Activated T-cell treated with anti-CD3 and anti-CD28 coated beads, Interleukin-2, amount 50 U/mL, for 24 hours (primary cell): ENCODE measurements at places on chromosomes 1 and 21.

GRCh38 chr1:162985816-162986435 is 83.2 kb upstream of the RGS4 start:
- peaks cover 24% of the 10 kb centered on the region for H3K27me3 ChIP-seq
- H3K4me3 ChIP-seq, result no peak overlapping the region
- no peak for DNase-seq
- H3K36me3 ChIP-seq, result no peaks in the 10 kb centered on the region

DNA sequence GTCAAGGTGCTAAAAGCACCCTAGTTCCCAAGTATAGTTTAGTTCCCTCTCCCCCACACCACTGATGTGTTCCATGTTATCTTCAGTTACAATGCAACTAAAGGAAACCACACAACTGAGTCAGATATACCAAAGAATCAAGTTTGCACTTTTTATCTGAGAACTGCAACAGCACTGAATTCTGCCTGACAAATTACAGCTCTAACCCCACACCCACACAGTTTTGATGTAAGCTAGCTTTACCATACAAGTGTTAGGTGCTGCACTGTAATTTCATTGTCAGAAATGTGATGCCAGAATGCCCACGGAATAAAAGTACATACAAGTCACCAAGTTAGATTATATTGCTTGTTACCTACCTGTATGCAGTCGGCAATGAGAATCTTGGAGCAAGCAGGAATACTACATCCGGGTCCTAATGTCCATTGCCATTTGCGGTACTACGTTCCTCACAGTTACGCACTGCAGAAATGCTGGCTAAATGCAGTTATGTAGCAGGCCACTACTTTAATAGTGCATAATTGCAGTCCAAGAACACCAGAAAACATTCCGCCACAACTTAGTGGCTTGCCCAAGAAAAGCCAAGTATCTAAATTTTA is 12.1 kb downstream of the SFPQ start:
- peaks cover 100% of the 10 kb centered on the region for H3K36me3 ChIP-seq
- H3K4me1 ChIP-seq, result peaks cover 77% of the 10 kb centered on the region
- peak overlapping the region; percentile 94 for H3K27ac ChIP-seq
- H3K27me3 ChIP-seq, result no peaks in the 10 kb centered on the region

GRCh38 chr1:238409191-238409850 is 518.6 kb upstream of the ZP4 start:
- DNase-seq, result no peak
- H3K4me1 ChIP-seq, result no peaks in the 10 kb centered on the region
- H3K27ac ChIP-seq, result no peak overlapping the region
- H3K36me3 ChIP-seq, result no peaks in the 10 kb centered on the region

DNA sequence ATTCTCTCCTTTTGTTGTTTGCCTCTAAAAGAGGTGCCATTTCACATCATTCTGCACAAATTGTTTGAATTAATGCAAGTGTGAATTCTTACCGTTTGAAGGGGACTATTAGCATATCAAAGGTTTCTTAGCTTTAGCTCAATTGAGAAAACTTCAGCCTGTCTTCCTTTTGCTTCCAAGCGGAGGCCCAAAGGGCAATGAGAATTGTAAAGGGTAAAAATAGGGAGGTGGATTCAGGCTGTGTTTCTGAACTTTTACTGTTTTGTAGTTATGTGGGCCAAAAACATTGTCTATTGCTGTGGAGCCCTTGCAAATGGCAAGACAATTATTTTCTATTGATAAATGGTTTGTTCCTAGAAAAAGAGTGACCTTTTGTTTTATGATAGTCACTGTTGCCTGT is 3.6 kb downstream of the ADGRL2 start:
- H3K36me3 ChIP-seq, result no peaks in the 10 kb centered on the region
- H3K4me1 ChIP-seq, result peaks cover 5% of the 10 kb centered on the region
- DNase-seq, result no peak
- no peak overlapping the region for H3K27ac ChIP-seq
- no peak overlapping the region for H3K4me3 ChIP-seq

- H3K27me3 ChIP-seq, result no peaks in the 10 kb centered on the region
- no peaks in the 10 kb centered on the region for H3K36me3 ChIP-seq
- DNase-seq, result no peak
Observed at GRCh38 chr1:41712081-41712480, 206.6 kb downstream of the HIVEP3 start.

GRCh38 chr1:216900116-216900620 is 176.9 kb upstream of the ESRRG start:
- H3K27me3 ChIP-seq, result no peaks in the 10 kb centered on the region
- no peak overlapping the region for H3K4me3 ChIP-seq
- no peak for DNase-seq
- H3K27ac ChIP-seq, result no peak overlapping the region
- H3K4me1 ChIP-seq, result no peaks in the 10 kb centered on the region

- H3K27ac ChIP-seq, result no peak overlapping the region
- no peaks in the 10 kb centered on the region for H3K27me3 ChIP-seq
- H3K4me3 ChIP-seq, result no peak overlapping the region
- peaks cover 28% of the 10 kb centered on the region for H3K4me1 ChIP-seq
- no peak for DNase-seq
Observed at GRCh38 chr1:121459235-121459634, 274.5 kb downstream of the SRGAP2C start.

GRCh38 chr1:227234998-227235405 is 83.3 kb downstream of the CDC42BPA start:
- H3K27ac ChIP-seq, result no peak overlapping the region
- DNase-seq, result no peak
- no peak overlapping the region for H3K4me3 ChIP-seq
- H3K4me1 ChIP-seq, result no peaks in the 10 kb centered on the region
- H3K36me3 ChIP-seq, result no peaks in the 10 kb centered on the region

DNA sequence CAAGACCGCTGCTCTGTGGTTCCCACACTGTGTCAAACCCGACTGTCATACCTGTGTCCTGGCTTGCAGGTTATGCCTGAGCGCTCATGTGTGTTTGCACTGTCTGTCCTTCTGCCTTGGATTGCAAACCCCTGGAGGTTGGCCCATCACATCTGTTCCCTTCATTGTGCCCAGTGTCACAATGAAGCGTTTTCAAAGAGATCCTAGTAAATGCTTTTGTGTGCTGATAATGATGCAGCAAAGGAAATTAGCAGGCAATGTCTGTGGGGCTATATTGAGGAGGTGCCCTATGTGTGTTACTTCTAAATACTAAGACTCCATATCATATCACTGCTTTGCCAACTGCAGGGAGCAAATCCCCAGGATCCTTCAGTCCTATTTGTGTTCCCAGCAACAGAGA is 424.4 kb upstream of the NFIA start:
- no peaks in the 10 kb centered on the region for H3K36me3 ChIP-seq
- H3K27ac ChIP-seq, result no peak overlapping the region
- no peak overlapping the region for H3K4me3 ChIP-seq
- no peaks in the 10 kb centered on the region for H3K27me3 ChIP-seq

GRCh38 chr1:168303716-168304540 is 23.3 kb downstream of the TBX19 start:
- no peak for DNase-seq
- no peaks in the 10 kb centered on the region for H3K27me3 ChIP-seq
- no peak overlapping the region for H3K4me3 ChIP-seq

DNA sequence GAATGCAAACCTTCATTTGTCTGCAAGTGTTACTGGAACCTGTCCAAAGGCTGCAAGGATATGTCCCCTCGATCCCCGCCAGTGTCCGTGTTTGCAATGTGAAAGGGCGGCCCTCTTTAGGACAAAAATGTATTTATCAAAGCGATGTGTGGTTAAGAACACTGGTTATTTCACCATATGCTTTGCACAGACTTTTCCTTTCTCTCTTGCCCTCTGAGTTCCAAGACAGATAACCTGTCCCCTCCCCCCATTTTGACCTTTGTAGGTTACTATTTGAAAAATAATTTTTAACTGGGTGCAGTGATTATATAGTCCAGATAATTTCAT is 1.8 kb downstream of the CHRM3 start:
- H3K36me3 ChIP-seq, result no peaks in the 10 kb centered on the region
- no peak overlapping the region for H3K27ac ChIP-seq
- peaks cover 74% of the 10 kb centered on the region for H3K27me3 ChIP-seq
- peaks cover 26% of the 10 kb centered on the region for H3K4me1 ChIP-seq
- DNase-seq, result no peak

- no peaks in the 10 kb centered on the region for H3K4me1 ChIP-seq
- no peak for DNase-seq
- H3K27me3 ChIP-seq, result peaks cover 12% of the 10 kb centered on the region
- H3K4me3 ChIP-seq, result no peak overlapping the region
- H3K36me3 ChIP-seq, result no peaks in the 10 kb centered on the region
Observed at GRCh38 chr1:211183747-211184313, 49.9 kb upstream of the KCNH1 start.

DNA sequence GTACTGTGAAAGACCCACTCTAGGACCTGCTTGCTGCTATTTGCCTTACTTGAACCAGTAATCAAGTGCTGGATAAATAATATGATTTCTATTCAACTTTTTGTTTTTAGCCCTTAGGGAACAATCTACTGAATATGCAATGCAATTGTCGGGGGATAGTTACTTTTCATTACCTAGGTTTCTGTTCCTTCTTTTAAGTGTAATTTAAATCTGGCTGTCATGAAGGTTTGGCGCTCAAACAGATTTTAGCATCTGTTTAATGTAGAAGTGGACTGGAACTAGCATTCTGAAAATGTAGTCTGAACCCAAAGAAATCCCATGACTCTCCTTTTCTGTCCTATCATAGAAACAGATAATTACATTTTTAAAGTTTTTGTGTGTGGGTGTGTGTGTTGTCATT is 4.8 kb downstream of the MGST3 start:
- H3K4me1 ChIP-seq, result peaks cover 37% of the 10 kb centered on the region
- no peak overlapping the region for H3K27ac ChIP-seq
- no peak overlapping the region for H3K4me3 ChIP-seq
- no peaks in the 10 kb centered on the region for H3K27me3 ChIP-seq
- peaks cover 26% of the 10 kb centered on the region for H3K36me3 ChIP-seq
- DNase-seq, result no peak

DNA sequence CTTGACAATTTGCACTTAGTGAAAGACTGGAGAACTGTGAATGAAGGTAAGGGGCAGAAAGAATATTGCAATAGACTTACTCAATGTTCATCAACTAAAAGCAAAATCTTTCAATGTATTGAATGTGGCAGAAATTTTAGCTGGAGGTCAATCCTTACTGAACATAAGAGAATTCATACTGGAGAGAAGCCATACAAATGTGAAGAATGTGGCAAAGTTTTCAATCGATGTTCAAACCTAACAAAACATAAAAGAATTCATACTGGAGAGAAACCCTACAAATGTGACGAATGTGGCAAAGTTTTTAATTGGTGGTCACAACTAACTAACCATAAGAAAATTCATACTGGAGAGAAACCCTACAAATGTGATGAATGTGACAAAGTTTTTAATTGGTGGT is 80.7 kb downstream of the JMJD4 start:
- no peak for DNase-seq
- no peak overlapping the region for H3K4me3 ChIP-seq
- H3K27ac ChIP-seq, result no peak overlapping the region

GRCh38 chr1:14332158-14332557 is 266.3 kb upstream of the KAZN start:
- DNase-seq, result no peak
- H3K27me3 ChIP-seq, result peaks cover 5% of the 10 kb centered on the region
- no peak overlapping the region for H3K4me3 ChIP-seq
- H3K36me3 ChIP-seq, result no peaks in the 10 kb centered on the region

DNA sequence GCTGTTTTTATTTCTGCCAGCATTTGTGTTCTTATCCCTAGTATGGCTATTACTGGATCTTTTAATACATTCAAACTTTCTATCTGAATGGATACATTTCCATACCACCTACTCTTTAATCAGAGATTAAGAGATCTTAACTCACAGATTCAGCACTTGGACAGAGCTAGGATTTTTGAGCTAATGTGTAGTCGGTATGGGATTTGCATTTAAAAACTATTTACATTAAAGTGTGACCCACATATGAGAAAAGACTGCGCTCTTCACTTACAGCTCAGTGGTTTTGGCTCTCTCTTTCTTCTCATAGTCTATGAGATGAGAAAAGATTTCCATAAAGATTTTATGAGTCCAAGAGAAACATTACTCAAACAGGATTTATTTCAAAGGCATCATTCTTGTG is 16.4 kb downstream of the HMGB4 start:
- no peak for DNase-seq
- H3K4me1 ChIP-seq, result no peaks in the 10 kb centered on the region
- H3K27ac ChIP-seq, result no peak overlapping the region
- H3K4me3 ChIP-seq, result no peak overlapping the region

DNA sequence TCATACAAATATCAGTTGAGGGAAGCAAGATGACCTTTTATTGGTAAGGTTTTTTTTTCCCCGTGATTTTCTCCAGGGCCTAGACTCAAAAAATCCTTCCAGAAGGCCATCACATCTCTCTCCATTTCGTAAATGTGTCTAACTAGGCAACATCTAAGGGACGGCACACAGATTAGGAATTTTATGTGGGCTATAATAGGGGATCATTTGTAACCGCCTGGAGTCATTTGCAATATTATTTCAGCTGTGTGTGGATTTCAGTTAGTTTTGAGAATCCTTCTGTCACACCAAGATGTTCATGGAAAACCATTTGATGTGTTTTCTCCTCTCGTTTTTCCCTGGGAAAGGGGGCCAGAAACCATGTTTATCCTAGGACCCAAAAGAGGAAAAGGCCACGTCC is 63.1 kb downstream of the ATP5PO start:
- DNase-seq, result no peak
- H3K27ac ChIP-seq, result no peak overlapping the region
- no peaks in the 10 kb centered on the region for H3K27me3 ChIP-seq
- no peaks in the 10 kb centered on the region for H3K4me1 ChIP-seq
- no peaks in the 10 kb centered on the region for H3K36me3 ChIP-seq
- no peak overlapping the region for H3K4me3 ChIP-seq

- no peaks in the 10 kb centered on the region for H3K27me3 ChIP-seq
- H3K4me1 ChIP-seq, result peaks cover 17% of the 10 kb centered on the region
- H3K36me3 ChIP-seq, result peaks cover 85% of the 10 kb centered on the region
- DNase-seq, result no peak
- peak overlapping the region; percentile 57 for H3K27ac ChIP-seq
Observed at GRCh38 chr21:37136261-37136660, 63.2 kb downstream of the TTC3 start.

- H3K4me3 ChIP-seq, result no peak overlapping the region
- no peak for DNase-seq
- H3K36me3 ChIP-seq, result peaks cover 26% of the 10 kb centered on the region
- H3K27me3 ChIP-seq, result no peaks in the 10 kb centered on the region
- H3K4me1 ChIP-seq, result peaks cover 43% of the 10 kb centered on the region
- H3K27ac ChIP-seq, result no peak overlapping the region
Observed at GRCh38 chr1:25478633-25479032, 47.9 kb downstream of the MACO1 start.

GRCh38 chr21:39805983-39806382 is 61.0 kb downstream of the IGSF5 start:
- no peaks in the 10 kb centered on the region for H3K36me3 ChIP-seq
- no peaks in the 10 kb centered on the region for H3K4me1 ChIP-seq
- H3K27me3 ChIP-seq, result no peaks in the 10 kb centered on the region

- DNase-seq, result no peak
- no peak overlapping the region for H3K27ac ChIP-seq
- no peak overlapping the region for H3K4me3 ChIP-seq
- H3K27me3 ChIP-seq, result no peaks in the 10 kb centered on the region
Observed at GRCh38 chr1:194014014-194014413, 827.6 kb upstream of the B3GALT2 start.

DNA sequence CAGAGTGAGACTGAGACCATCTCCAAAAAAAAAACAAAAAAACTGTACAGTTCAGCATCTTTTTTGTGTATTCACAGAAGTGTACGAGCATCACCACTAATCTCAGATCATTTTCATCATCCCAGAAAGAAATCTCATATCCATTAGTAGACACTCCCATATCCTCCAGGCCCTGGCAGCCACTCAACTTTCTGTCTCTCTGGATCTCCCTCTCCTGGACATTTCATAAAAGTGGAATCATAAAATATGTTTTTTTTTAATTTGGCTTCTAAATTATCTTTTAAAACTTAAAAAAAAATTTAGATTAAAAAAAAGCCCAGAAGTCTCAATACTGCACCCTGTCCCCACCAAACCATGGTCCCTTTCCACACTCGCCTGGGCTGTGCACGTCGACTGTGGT is 22.1 kb downstream of the RIPPLY3 start:
- DNase-seq, result no peak
- H3K36me3 ChIP-seq, result no peaks in the 10 kb centered on the region
- H3K27me3 ChIP-seq, result no peaks in the 10 kb centered on the region
